H1 (cell line): ENCODE measurements at places on chromosomes 5 and 9. TPM values are rescaled to one million over a fixed set of nuclear protein-coding genes. Genes with fewer than 3 reads are reported as not detected.

GRCh38 chr9:16368237-16369087 lies 502.0 kb downstream of the BNC2 start:
- no peak overlapping the region for H3K4me3 ChIP-seq
- H3K27ac ChIP-seq, result no peak overlapping the region
- H3K4me1 ChIP-seq, result no peaks in the 10 kb centered on the region
- no peak for DNase-seq
- no peaks in the 10 kb centered on the region for H3K36me3 ChIP-seq

Gene RORB
- total RNA-seq, result 6.5 and 7.1 TPM in 2 replicates

- H3K27ac ChIP-seq, result no peak overlapping the region
- no peak overlapping the region for H3K4me3 ChIP-seq
- H3K27me3 ChIP-seq, result no peaks in the 10 kb centered on the region
- no peaks in the 10 kb centered on the region for H3K36me3 ChIP-seq
- DNase-seq, result no peak
- H3K4me1 ChIP-seq, result no peaks in the 10 kb centered on the region
Observed at GRCh38 chr5:137024044-137024443, 475.1 kb downstream of the SPOCK1 start.

DNA sequence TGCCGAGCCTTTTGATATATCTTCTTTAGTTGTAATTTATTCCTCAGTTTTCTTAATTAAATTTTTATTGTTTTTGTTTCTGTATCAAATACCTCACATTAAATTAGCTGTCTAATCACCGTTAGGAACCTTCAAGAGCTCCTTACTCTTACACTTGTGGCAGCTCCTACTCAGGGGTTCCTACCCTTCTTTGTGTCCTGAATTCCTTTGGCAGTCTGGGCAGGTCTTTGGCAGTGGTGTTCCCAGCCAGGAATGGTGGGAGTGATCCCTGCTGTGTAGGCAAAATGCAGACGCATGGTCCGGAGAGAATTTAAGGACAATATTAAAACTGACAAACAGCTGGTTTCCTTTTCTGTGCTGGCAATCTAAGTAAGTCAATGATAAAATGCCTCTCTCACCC lies 41.8 kb downstream of the MAST4 start:
- DNase-seq, result no peak
- no peak overlapping the region for H3K27ac ChIP-seq
- H3K27me3 ChIP-seq, result no peaks in the 10 kb centered on the region
- no peak overlapping the region for H3K4me3 ChIP-seq

- H3K36me3 ChIP-seq, result no peaks in the 10 kb centered on the region
- no peaks in the 10 kb centered on the region for H3K4me1 ChIP-seq
- no peak overlapping the region for H3K4me3 ChIP-seq
- no peak for DNase-seq
- H3K27me3 ChIP-seq, result no peaks in the 10 kb centered on the region
Observed at GRCh38 chr9:74173284-74173683, 323.9 kb upstream of the RORB start.

Gene PAEP
- not detected in 2 replicates for total RNA-seq

GRCh38 chr9:107927276-107927675 lies 437.7 kb upstream of the KLF4 start:
- H3K27me3 ChIP-seq, result no peaks in the 10 kb centered on the region
- H3K36me3 ChIP-seq, result no peaks in the 10 kb centered on the region
- no peak for DNase-seq
- H3K4me1 ChIP-seq, result no peaks in the 10 kb centered on the region
- no peak overlapping the region for H3K27ac ChIP-seq
- H3K4me3 ChIP-seq, result no peak overlapping the region

DNA sequence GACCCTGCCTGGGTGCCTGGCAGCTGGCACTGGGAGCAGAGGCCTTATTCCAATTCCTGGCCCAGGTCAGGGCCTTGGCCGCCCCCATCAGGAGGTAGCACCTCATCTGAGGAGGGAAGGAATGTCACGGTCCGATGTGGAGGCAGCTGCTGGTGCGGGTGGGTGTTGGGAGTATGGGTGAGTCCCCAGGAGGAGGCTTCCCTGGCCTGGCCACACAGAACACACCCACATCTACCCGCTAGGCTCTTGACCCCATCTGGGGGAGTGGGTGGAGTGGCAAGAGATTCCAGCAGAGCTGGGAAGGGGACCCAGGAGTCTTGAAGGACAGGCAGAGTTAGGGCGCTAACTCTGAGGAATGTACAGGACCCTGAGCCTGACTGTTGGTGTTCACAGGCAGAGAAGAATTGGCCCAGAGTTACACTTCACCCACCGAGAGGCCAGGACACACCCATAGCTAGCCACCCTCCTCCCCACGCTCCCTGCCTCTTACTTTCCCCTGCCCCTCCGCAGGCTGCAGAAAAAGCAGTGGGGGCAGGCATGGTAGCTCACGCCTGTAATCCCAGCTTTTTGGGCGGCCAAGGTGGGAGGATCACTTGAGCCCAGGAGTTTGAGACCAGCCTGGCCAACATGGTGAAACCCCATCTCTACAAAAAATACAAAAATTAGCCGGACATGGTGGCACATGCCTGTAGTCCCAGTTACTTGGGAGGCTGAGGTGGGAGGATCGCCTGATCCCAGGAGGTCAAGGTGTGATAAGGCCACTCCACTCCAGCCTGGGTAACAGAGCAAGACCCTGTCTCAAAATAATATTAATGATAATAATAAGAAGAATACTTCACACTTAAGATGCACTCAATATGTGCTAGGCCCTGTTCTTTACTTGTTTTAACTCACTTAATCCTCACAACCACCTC lies 6.0 kb downstream of the OLFML2A start:
- peak; percentile 48 for DNase-seq
- peaks cover 8% of the 10 kb centered on the region for H3K4me1 ChIP-seq
- H3K27me3 ChIP-seq, result no peaks in the 10 kb centered on the region
- no peaks in the 10 kb centered on the region for H3K36me3 ChIP-seq
- no peak overlapping the region for H3K27ac ChIP-seq
- H3K4me3 ChIP-seq, result no peak overlapping the region

Gene SLC6A3
- 0.46 and 0.48 TPM in 2 replicates for total RNA-seq

Gene MAMDC4
- total RNA-seq, result 4.5 TPM in 2 replicates

Gene PKD2L2
- total RNA-seq, result not detected in 2 replicates

DNA sequence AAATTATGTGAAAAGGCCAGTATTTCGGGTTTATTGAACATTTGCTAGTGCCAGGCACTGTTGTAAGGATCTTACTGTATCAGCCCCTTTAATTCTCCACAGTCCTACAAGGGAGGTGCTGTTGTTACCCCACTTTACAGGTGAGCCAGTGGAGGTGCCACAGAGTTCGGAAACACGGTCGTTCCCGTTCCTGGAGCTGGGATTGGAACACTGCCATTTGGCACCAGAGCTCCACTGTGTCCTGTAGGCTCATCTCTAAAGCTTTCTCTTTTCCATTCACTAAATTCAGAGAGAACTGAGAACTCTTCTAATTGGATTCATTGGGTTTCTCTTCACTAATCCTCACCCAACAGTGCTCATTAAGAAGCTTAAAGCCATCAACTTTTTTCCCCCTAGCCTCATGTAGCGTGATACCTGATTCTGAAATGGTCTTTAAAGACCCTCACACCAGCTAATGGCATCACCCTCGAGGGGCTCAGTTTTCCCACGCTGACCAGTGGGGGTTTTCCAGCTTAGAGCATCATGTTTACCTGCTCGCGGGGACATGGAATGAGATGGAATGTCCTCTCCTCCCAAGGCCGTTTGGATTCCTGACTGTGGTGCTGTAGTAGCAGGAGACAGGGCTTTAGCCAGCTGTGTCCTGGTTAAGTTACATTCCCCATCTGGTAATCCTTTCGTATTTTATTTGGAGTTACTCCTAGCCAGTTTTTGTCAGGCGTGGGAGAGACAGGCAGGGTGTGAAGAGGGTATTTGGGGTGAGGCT lies 5.8 kb downstream of the ERGIC1 start:
- peaks cover 6% of the 10 kb centered on the region for H3K36me3 ChIP-seq
- no peak overlapping the region for H3K27ac ChIP-seq
- H3K27me3 ChIP-seq, result no peaks in the 10 kb centered on the region
- H3K4me3 ChIP-seq, result no peak overlapping the region
- DNase-seq, result no peak
- H3K4me1 ChIP-seq, result no peaks in the 10 kb centered on the region; the same call in 1 of the 2 replicates

- H3K36me3 ChIP-seq, result no peaks in the 10 kb centered on the region
- H3K27ac ChIP-seq, result no peak overlapping the region
- H3K4me3 ChIP-seq, result no peak overlapping the region
Observed at GRCh38 chr9:18127499-18127875, 346.5 kb upstream of the ADAMTSL1 start.

DNA sequence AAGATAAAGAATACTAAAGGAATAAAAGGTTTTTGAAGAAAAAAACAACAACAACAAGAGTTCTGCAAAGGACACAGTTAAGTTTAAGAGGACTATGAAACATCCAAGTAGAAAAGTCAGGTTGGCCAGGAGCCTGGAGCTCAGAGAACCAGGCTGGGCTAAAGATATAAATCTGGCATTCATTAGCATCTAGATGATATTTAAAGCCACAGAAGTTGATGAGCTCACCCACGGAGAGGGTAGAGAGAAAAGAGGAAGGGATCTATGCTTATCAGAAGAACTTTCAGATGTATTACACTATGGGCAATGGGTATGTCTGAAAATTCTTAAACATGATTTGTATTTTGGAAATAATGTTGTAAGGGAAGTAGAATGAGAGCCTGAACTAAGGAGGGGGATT lies 9.9 kb downstream of the MIER3 start:
- H3K4me3 ChIP-seq, result no peak overlapping the region
- no peaks in the 10 kb centered on the region for H3K4me1 ChIP-seq
- DNase-seq, result no peak
- peaks cover 51% of the 10 kb centered on the region for H3K36me3 ChIP-seq

- H3K36me3 ChIP-seq, result no peaks in the 10 kb centered on the region
- DNase-seq, result no peak
- H3K27ac ChIP-seq, result no peak overlapping the region
Observed at GRCh38 chr9:18056269-18056992, 417.5 kb upstream of the ADAMTSL1 start.

GRCh38 chr5:142013734-142014521 lies 1.1 kb upstream of the GNPDA1 start:
- no peak overlapping the region for H3K4me3 ChIP-seq
- no peaks in the 10 kb centered on the region for H3K36me3 ChIP-seq
- DNase-seq, result no peak
- peaks cover 2% of the 10 kb centered on the region for H3K4me1 ChIP-seq

Gene IPO11
- 64.4 and 70.2 TPM in 2 replicates for total RNA-seq

DNA sequence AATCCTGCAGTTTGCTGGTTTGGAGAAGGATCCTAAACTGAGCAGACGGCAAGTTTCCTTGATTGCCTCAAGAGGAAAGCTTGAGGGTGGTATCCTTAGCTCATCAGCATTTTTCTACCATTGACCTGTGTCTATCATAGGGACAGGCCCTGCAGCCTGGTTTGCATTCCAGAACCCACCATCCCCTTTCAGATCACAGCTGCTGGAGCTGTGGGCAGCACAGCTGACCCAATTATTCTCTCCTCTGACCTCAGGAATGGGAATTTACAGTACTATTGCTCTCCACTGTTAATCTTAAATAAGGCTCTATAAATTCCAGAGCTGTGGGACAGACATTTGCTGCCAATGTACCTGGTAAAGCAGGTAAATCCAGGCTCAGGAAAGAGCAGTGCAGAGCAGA lies 163.0 kb downstream of the SPOCK1 start:
- no peaks in the 10 kb centered on the region for H3K27me3 ChIP-seq
- H3K4me3 ChIP-seq, result no peak overlapping the region
- H3K36me3 ChIP-seq, result no peaks in the 10 kb centered on the region
- no peaks in the 10 kb centered on the region for H3K4me1 ChIP-seq

Gene LRSAM1
- total RNA-seq, result 18.3 and 18.8 TPM in 2 replicates

Gene C7
- total RNA-seq, result not detected in 2 replicates

Gene TMEM171
- 1.0 and 1.5 TPM in 2 replicates for total RNA-seq

GRCh38 chr5:72288924-72289323 lies 31.1 kb downstream of the MRPS27 start:
- H3K4me3 ChIP-seq, result no peak overlapping the region
- H3K36me3 ChIP-seq, result 0 out of 2 replicates have a peak, but pooled peaks cover 3% of the 10 kb centered on the region
- DNase-seq, result no peak
- H3K4me1 ChIP-seq, result no peaks in the 10 kb centered on the region

GRCh38 chr5:85920984-85921383 lies 696.8 kb upstream of the COX7C start:
- H3K4me3 ChIP-seq, result no peak overlapping the region
- no peaks in the 10 kb centered on the region for H3K27me3 ChIP-seq
- no peak for DNase-seq
- no peak overlapping the region for H3K27ac ChIP-seq
- no peaks in the 10 kb centered on the region for H3K36me3 ChIP-seq

- no peaks in the 10 kb centered on the region for H3K27me3 ChIP-seq
- H3K4me3 ChIP-seq, result no peak overlapping the region
- no peak overlapping the region for H3K27ac ChIP-seq
- no peaks in the 10 kb centered on the region for H3K4me1 ChIP-seq
- DNase-seq, result no peak
Observed at GRCh38 chr5:180739271-180739670, 587 bp downstream of the OR2Y1 start.

DNA sequence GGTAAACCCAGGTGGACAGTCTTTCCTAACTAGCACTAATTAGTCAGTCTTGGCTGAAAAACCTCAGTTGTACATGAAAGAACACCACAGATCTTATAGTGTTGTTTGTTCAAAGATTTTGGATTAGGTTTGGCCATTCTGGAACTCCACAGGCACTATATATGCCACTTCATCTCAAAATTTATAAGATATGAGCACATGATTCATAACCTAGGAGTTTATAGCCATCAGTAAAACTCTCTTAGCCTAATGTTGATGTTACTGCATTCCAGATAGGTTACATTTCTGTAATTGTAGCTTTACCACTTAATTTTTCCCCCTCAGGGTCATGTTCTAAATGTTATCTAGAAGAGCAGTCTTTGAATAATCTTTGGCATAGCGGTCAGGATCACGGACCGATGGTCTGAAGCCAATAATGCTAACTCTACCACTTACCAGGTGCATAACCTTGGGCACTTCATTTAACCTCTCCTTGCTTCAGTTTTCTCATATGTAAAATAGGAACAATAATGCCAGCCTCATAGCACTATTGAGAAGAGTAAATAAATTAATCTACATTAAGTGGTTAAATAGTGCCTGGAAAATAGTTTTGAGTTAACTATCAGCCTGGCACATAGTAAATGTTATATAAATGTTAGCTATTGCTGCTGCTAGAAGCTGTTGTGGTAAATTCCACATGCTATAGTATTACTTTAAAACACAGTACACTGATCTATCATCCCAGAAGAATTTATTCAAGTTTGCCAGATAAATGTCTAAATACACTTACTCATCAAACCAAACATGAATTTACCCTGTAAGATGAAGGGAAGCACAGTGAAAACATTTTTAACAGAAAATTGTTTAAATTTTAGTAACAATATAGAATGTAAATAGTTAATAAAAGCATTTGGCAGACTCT lies 743.9 kb downstream of the NR2F1-AS1 start:
- no peaks in the 10 kb centered on the region for H3K4me1 ChIP-seq
- DNase-seq, result no peak
- H3K27me3 ChIP-seq, result no peaks in the 10 kb centered on the region
- no peaks in the 10 kb centered on the region; the same call in 1 of the 2 replicates for H3K36me3 ChIP-seq

Gene ST6GALNAC6
- total RNA-seq, result 37.7 and 43.7 TPM in 2 replicates

- H3K36me3 ChIP-seq, result no peaks in the 10 kb centered on the region
- no peak overlapping the region for H3K27ac ChIP-seq
- no peak for DNase-seq
- H3K4me1 ChIP-seq, result no peaks in the 10 kb centered on the region
Observed at GRCh38 chr9:79731171-79731890, 159.6 kb downstream of the TLE4 start.

GRCh38 chr9:120913647-120914264 lies 12.8 kb downstream of the TRAF1 start:
- H3K27ac ChIP-seq, result no peak overlapping the region
- peaks cover 12% of the 10 kb centered on the region; the same call in 1 of the 2 replicates for H3K4me1 ChIP-seq
- no peaks in the 10 kb centered on the region for H3K36me3 ChIP-seq
- no peak for DNase-seq
